ENCODE measurements at places on chromosomes 3 and 15. TPM values are rescaled to one million over a fixed set of nuclear protein-coding genes. Genes with fewer than 3 reads are reported as not detected.

The SLC22A14 gene
- total RNA-seq, result not detected

The SLC24A5 gene
- not detected for total RNA-seq

The ZMYND10 gene
- 1.2 TPM for total RNA-seq

The CYP19A1 gene
- not detected for total RNA-seq

The IL17RD gene
- total RNA-seq, result not detected

The TNIK gene
- total RNA-seq, result 54.0 TPM

The CLDN18 gene
- not detected for total RNA-seq

The TRH gene
- not detected for total RNA-seq

The SCN11A gene
- total RNA-seq, result 0.07 TPM

The CAPN7 gene
- total RNA-seq, result 32.9 TPM

The CPN2 gene
- total RNA-seq, result not detected

The KIF23 gene
- total RNA-seq, result 46.4 TPM

The TMEM158 gene
- 0.15 TPM for total RNA-seq

The SUMF1 gene
- total RNA-seq, result 8.1 TPM

The SMCO1 gene
- not detected for total RNA-seq

The GABRR3 gene
- total RNA-seq, result not detected

The PDCD10 gene
- 67.6 TPM for total RNA-seq

The BNC1 gene
- not detected for total RNA-seq

The SIN3A gene
- 110 TPM for total RNA-seq

The DUOX2 gene
- total RNA-seq, result not detected

The STRIT1 gene
- total RNA-seq, result not detected

The RBM15B gene
- total RNA-seq, result 31.4 TPM

The KLHL40 gene
- total RNA-seq, result not detected

The SLCO2A1 gene
- not detected for total RNA-seq

The DPH6 gene
- 16.9 TPM for total RNA-seq

The TICRR gene
- 15.4 TPM for total RNA-seq

The IL17RC gene
- total RNA-seq, result 1.1 TPM

The MFGE8 gene
- 18.7 TPM for total RNA-seq

The ECE2 gene
- total RNA-seq, result not detected

The USP13 gene
- total RNA-seq, result 6.5 TPM

The OR4M2 gene
- total RNA-seq, result not detected

The RETNLB gene
- not detected for total RNA-seq

The GNAT1 gene
- not detected for total RNA-seq

The XCR1 gene
- 0.05 TPM for total RNA-seq

The CILP gene
- not detected for total RNA-seq

The CGNL1 gene
- not detected for total RNA-seq

The CLSTN2 gene
- total RNA-seq, result not detected

The RARRES1 gene
- total RNA-seq, result not detected

The MAP2K5 gene
- 21.2 TPM for total RNA-seq

The DBR1 gene
- 21.4 TPM for total RNA-seq

The SENP8 gene
- 1.0 TPM for total RNA-seq

The CADPS gene
- not detected for total RNA-seq

The GATA2 gene
- total RNA-seq, result 0.32 TPM

The CEMIP gene
- total RNA-seq, result 0.12 TPM

The SLC2A2 gene
- total RNA-seq, result not detected

The POPDC2 gene
- 2.0 TPM for total RNA-seq

The FAM3D gene
- total RNA-seq, result not detected

The LMAN1L gene
- total RNA-seq, result 3.8 TPM

The TMC3 gene
- total RNA-seq, result not detected

The ABHD10 gene
- total RNA-seq, result 29.7 TPM

The CYP8B1 gene
- total RNA-seq, result not detected

The MEGF11 gene
- total RNA-seq, result not detected

The TMCC1 gene
- 24.9 TPM for total RNA-seq

The AHSG gene
- not detected for total RNA-seq

Data from T-helper 1 cell treated with Interleukin-12 subunit alpha and Interleukin-12 subunit beta and Interleukin-4 antibody, amounts not matched to agents 30 ng/mL and 1 ng/mL, for 36 hours (primary cell).